ELF-1 (cell line): ENCODE measurements at places on chromosomes 12 and 14.

DNA sequence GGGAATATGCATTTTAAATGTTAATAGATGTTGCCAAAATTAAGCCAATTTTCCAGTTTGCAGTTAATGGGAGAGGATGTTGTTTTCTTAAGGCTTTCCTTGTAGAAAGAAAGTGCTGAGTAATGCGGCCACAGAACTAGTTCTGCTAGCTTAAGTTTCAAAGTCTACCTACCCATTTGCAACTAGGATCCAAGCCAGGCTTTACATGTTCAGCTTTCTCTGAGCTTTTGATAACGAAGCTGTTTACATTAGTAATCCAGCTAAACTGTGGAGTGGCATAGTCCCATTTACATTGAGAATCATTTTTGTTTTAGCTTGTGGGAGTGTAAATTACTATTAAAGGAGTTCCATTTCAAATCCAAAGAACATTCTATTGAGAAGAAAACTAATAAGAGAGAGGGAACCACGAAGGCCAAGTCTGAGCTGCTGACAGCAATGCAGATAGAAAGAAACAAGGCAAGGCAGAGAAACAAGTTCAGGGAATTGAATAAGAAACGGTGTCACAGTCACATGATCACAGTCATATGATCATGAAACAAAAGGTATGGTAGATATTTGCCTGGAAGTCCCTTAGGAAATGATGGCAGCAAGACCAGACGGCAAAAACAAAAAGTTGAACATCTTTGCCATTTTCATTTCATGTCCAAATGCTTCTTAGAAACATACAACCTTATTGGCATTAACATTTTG is 274.9 kb downstream of the PAWR start:
- peak; percentile 30 for DNase-seq

- no peak for DNase-seq
Measured at GRCh38 chr14:92729634-92730358, 18.6 kb downstream of the LGMN start.

DNA sequence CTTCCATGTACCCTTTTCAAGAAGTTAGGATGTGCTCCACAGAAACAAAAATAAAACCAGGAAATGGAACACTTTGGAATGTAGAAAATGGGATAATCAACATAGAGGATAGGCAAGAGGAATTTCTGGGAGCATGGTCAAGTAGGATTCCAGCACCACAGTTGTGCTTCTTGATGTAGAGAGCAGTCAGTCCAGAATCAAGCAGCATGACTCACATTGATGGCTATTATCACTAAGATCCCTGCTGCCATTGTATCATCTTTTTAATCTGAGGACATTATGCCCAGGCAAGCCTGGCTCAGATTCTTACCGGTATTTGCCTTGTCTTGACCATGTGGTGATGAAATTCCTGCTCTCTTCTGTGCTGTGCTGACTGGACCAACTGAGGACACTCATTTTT is 5.7 kb downstream of the ETFRF1 start:
- no peak for DNase-seq

GRCh38 chr12:114835031-114835430 is 151.1 kb upstream of the TBX3 start:
- DNase-seq: no peak

GRCh38 chr14:99035268-99035667 is 236.7 kb downstream of the BCL11B start:
- DNase-seq: no peak

- DNase-seq: no peak
Measured at GRCh38 chr12:77943466-77943865, 112.8 kb downstream of the NAV3 start.

GRCh38 chr12:122126713-122127597 is 47.1 kb downstream of the IL31 start:
- no peak for DNase-seq

DNA sequence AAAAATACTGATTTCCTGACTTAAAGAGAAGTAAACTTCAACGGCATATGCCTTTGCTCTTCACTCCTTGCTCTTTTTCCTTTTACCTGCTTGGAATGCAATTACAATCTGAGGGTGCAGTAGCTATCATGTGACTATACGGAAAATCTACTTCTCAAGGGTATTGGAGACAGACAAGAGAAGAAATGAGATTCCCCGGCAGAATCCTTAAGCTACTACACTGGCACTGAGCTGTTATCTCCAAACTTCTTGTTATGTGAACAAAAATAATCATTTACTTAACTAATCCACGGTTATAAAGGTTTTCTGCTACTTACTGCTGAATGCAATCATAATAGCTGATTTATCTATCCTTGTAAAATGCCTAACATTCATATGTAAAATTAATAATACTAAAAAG is 118.0 kb upstream of the IFNG-AS1 start:
- DNase-seq: no peak

GRCh38 chr14:72443256-72443655 is 450.6 kb downstream of the DPF3 start:
- DNase-seq: no peak

DNA sequence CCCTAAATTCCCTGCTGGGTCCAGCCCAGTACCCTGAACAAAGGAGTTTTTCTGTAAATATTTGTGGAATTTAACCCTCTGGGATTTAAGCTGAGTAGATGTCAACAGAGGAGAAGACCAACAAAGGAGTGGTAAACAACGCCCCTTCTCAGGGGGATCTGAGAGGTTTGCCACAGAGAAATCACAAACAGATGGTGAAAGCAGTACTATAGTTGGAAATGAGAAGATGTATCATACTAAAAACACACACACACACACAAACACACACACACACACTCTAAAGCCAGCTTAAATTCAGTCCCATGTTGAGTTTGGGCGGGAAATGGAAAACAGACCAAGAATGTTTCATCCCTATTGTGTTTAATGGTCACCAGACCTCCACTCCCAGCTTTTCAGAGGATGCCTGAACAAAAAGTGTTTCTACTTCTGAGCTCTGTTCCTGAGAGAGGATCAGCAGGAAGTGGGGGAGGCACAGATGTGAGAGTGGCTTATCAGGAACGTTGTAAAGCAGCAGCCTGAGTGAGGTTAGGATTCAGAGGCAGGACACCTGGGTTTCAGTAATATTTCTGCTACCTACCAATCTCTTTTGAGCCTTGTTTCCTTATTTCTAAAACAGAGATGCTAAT is 3.2 kb downstream of the BIN2 start:
- DNase-seq: peak; percentile 88

DNA sequence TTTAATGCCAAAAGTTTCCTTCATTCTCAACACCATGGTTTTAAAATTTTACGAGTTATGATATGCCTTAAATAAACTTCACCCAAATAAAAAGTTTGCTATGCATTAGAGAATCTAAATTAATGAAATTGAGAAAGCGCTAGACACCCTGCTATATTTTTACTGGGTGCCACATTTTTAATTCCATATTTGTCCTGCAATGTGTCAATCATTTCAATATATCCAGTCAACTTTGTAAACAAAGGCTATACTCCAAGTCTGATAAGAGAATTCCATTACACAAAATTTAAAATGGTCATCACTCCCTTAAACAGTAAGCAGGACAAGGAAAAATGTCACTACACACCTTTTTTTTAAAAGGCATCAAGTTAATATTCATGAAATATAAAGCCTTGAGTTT is 1.9 kb downstream of the PPP1R12A start:
- no peak for DNase-seq

GRCh38 chr12:9346866-9347327 is 138.7 kb upstream of the PZP start:
- no peak for DNase-seq

GRCh38 chr14:90726656-90727055 is 89.6 kb downstream of the TTC7B start:
- peak; percentile 49 for DNase-seq

DNA sequence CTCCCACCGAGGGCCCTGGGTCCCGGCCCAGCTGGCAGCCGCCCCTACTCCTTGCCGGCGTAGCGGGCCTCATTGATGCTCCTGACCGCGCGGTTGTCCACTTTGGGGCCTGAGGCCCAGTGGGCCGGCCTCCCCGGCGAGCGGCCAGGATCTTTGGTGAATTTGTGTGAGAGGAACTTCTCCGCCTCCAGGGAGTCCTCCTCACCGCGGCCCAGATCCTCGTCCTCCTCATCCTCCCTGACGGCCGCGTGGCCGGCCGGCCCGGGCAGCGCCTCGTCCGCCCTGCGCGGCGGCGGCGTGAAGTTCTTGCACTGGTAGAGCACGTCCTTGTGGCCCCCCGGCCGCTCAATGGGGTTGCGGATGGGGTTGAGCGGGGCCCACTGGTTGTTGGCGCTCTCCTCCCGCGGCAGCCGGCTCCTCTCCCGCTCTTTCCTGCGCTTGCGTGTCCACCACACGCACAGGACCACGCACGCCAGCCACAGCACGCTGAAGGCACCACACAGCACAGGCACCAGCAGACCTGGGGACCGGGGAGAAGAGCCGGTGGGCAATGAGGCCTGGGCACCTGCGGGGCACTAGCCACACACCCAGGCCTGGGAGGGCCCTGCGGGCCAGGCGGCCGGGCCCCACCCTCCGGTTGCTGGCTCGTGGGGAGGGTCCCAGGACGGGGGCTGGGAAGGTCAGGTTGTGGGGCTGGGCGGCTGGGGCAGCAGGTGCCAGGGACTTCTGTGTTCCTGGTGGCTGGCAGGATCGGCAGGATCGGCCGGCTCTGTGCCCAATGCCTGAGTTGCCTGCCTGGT is 25.7 kb downstream of the JAG2 start:
- DNase-seq: no peak

- DNase-seq: no peak
Measured at GRCh38 chr14:69982886-69983285, 103.7 kb downstream of the SMOC1 start.

DNA sequence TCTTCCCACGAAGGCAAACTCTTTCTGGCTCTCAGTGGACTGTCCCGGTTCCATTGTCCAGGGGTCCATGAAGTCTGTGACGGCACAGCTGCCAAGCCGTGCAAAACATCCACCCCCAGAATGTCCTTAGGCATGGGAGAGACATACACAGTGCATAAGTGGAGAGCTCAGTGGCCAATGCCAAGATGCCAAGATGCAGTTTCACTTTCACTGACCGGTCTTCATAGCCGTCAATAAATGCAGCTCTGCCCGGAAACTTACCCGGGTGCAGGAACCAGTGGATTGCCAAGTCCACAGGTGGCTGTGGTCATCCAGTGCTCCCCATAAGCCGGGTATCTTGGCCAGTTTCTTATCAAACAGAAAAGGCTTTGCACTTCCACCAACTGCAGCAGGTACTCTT is 162.3 kb downstream of the PTCSC3 start:
- no peak for DNase-seq

GRCh38 chr14:91568626-91569025 is 58.5 kb upstream of the PPP4R3A start:
- DNase-seq: no peak

GRCh38 chr14:68468437-68469207 is 324.2 kb downstream of the ZFP36L1 start:
- DNase-seq: no peak

- DNase-seq: no peak
Measured at GRCh38 chr12:19894050-19894449, 454.8 kb downstream of the AEBP2 start.
